ENCODE measurements at places on chromosomes 12 and 14.

GRCh38 chr12:131592972-131593371 lies 117.9 kb upstream of the SFSWAP start:
- no peak for DNase-seq

DNA sequence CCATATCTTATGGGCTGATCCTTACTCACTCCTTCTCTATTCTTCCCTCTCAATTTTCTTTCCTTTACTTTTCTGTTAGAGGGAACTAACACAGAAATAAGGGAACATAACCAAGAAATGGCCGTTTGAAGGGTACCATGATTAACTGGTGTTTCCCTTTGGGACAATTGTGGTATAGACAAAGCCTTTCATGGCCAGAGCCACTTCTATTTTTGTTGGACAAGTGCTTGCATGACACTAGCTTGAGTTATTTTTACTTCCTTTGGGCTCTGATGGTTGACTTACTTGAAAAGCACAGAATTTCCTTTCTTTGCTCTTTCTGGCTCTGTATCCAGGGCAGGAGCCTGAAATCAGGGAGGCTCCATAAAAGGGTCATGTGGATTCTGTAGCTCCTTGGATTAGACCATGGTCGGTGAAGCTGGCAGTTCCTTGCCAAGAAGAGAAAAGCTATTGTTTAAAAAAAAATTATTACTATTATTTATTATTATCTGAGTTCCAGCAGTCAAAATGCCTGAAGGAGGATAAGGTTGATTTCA lies 130.6 kb downstream of the KTN1 start:
- DNase-seq = no peak

DNA sequence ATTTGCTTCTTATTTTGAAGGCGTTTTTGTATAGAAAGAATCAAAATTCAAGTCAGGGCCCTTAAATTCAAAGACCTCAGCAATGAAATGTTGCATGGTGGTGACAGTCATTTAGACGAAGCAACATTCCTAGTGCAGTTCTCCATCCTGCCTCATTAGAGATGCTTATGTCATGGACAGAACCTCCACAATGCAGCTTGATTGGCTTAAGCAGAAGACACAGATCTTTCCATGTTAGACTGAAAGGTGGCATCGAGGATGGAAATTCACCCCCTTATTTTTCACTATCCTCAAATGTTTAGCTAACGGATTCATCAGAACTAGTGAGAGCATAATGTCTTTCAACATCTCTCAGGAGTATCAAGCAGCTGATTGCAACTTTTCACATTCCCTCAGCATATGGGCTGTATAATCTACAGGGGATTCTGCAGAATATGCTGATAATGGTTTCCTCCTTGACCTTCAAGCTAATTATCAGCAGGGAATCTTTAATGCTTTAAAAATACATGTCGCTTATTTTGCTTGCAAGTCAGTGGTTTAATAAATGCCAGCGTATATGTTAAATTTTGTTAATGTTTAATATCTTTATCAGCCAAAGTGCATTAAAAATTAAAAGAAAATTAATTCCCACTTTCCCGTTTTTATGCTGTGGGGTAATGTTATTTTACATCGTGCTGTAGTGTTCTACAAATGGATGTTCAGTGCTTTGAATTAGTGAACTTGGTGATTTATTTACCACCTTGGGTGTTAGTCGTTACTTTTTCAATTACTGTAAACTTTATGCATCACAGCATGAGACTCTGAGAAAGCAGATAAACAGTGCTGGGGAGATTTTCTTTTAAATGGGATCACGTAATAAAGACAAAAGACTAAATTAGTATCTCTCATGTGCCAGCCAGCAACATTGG lies 12.8 kb upstream of the NRDE2 start:
- no peak for DNase-seq

- no peak for DNase-seq
Observed at GRCh38 chr12:76060111-76060510, 24.4 kb downstream of the NAP1L1 start.

DNA sequence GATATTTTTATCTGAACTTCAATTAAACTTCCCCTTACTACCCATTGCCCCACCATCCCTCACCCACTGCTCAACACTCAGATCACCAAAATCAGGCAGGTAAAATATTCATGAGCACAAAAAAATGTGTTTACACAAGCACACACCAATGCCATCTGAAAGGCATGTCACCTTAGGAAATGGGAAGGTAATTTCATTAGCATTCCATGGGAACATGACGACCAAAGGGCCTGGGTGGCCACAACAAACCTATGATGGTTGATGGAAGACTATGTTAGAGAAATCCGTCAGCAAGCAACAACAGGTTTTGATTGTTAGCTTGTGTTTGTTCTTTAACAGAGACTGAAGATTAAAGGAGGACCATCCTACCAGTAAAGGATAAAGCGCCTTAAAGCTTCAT lies 97.6 kb downstream of the BCAT1 start:
- no peak for DNase-seq

GRCh38 chr12:87612996-87613395 lies 416.2 kb downstream of the C12orf50 start:
- DNase-seq = no peak
